ENCODE measurements at places on chromosomes 12 and 14.

DNA sequence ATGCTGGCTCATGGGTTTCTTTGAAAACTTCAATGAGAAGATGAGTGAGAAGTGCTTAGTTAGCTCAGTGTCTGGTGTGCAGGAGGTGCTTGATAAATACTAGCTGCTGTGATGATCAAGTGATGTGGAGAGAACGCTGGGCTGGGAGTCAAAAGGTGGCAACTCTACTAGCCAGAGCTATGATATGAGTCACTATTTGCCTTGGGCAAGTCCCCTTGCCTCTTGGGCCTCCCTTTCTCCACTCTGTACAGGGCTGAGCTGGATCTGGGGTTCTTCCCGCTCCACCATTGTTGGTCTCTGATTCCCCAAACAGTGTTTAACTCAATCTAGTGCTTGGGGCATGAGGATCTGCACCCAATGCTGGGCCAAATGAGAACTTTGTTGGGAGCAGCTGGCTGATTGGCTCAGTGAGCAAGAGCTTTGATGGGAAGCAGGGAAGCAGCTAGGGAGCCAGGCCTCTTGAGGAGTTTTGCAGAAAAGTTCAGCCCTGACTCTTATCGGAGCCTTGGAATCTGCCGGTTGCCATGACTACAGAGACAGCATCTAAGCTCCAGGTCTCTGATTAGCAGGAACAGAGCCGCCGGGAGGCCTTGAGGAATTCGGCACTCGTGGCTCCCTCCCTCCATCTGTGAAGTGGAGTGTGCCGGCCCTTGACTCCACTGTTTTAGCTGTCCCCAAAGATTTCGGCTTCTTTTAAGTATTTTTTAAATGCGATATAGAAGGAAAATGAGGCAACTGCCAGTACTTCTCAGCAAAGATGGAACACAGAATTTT is 82.1 kb upstream of the HSPB8 start:
- DNase-seq: peak; percentile 17

GRCh38 chr12:99170037-99170436 is 477.5 kb upstream of the GARIN6 start:
- no peak for DNase-seq

- DNase-seq: no peak
Observed at GRCh38 chr12:108833757-108834472, 23.5 kb downstream of the SSH1 start.

DNA sequence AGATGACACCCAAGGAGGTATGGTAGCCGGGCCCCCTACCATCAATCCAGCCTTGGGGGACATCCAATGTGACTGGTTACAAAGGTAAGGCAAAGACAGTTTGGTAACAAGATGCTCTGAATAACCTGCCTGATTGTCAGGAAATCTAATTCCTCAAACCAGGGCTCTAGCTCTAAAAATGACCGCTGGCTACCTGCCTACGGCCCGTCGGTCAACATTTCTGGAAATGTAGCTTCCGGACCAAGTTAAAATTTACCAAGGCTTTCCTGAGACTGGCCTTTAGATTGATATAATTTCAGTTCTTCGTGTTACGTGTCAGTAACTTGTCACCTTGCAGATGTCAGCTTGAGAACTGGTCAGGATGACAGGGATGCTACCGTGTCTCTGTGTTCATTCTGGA is 34.2 kb upstream of the FOXN3 start:
- no peak for DNase-seq

GRCh38 chr12:75690296-75690955 is 179.0 kb upstream of the KRR1 start:
- DNase-seq: no peak

All from DMS53 (cell line).